Effector CD4-positive, alpha-beta T cell (primary cell): ENCODE measurements at places on chromosomes 12 and 14.
A peak's percentile ranks its signal among the peaks of the same experiment; 100 is the strongest.

DNA sequence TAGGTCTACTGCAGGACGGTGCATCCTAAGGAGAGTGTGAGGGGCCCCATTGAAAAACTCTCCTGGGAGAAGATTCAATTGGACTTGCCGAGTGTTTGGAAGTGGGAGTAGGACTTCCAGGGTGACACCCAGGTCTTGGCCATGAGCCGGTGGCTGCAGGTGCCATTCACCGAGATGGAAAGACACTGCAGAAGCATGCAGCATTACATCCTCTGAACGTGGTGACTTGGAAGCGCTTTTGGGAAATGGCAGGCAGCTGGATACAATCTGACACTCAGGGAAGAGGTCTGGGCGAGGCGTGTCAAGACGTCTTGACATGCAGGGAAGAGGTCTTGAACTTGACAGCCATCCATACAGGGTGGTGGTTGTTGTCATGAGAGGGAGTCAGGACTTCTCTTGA lies 126.9 kb downstream of the PAPOLA start:
- DNase-seq: no peak

- no peak for DNase-seq
Measured at GRCh38 chr12:124025661-124026060, 52.6 kb downstream of the ZNF664 start.

GRCh38 chr12:76450690-76451089 lies 102.5 kb upstream of the BBS10 start:
- no peak for DNase-seq

DNA sequence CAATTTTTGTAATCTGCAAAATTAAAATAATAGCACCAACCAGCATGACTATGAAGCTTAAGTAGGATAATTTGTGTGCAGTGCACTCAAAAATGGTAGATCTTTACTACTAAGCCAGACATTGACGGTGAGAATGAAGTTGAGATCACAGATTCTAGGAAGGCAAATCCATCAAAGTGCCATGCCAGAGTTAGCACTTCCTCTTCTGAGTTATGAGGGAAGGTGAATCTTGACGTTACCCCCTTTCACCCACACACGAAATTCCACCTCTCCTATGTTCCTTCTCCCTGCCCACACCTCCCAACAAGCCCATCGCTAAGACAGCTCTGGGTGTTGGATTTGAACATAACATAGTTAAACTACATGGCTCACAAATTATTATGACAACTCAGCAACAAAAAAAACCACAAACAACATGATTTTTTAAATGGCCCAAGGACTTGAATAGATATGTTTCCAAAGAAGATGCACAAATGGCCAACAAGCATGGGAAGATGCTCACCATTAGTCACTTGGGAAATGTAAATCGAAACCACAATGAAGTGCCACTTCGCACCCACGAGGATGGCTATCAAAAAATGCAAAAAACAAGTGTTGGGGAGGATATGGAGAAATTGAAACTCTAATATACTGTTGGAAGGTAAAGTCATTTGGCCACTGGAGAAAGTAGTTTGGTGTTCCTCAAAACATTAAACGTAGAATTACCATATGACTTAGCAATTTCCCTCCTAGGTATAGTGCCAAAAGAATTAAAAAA lies 119.3 kb upstream of the RAP1B start:
- no peak for DNase-seq

GRCh38 chr14:21098892-21099595 lies 589 bp upstream of the ZNF219 start:
- DNase-seq: no peak

DNA sequence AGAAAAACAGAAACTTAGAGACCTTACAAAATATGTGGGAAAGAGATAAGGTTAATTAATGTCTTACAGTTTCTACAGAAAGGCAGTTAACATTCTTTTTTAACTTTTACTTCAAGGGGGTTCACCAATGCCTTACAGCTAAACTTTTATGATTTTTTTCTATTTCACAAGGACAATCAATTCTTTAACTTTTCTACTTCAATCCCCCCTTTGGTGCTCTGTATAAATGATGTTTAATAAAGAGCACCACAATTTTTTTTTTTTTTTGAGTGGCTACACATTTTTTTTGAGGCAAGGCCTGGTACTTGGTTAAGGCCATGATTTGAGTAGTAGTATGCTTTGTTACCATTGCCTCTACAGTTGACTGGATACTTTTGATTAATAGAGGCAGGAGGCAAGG lies 279.6 kb downstream of the PRKD1 start:
- DNase-seq: no peak

GRCh38 chr12:129558036-129558435 lies 345.8 kb downstream of the TMEM132D start:
- no peak for DNase-seq

GRCh38 chr14:106174206-106174605 lies 647.8 kb downstream of the TMEM121 start:
- peak; percentile 60 for DNase-seq

GRCh38 chr12:18580706-18581105 lies 157.1 kb downstream of the PLCZ1 start:
- no peak for DNase-seq
